ENCODE measurements at places on chromosomes 5 and 9.
A peak's percentile ranks its signal among the peaks of the same experiment; 100 is the strongest.

DNA sequence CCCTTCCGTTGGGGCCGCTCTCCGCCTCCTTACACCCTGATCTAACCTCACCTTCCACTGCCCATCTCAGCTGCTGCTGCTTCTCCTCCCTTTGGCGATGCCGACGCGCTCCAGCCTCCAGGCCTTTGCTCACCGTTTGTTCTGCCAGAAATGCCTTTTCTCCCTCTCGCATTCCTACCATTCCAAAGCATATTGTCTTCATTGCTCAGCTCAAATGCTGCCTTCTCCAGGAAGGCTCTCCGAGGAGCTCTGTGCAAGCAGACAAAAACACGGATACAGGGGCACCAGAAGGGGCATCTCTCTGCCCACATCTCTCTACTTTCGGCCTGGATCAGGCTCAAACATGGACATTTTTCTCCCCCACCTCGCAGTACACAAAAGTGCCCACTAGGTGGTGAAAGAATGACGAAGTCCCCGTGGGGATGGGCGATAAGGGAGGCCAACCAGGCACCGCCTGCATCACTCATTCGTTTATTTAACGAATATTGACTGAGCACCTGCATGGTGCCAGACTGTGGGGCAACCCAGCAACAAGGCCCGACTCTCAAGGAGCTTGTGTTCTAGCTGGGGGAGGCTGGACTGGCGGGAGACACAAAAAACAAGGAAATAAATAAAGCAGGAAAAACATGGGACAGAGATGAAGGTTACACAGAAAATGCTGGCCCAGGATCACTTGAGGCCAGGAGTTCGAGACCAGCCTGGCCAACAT, 7.3 kb upstream of the GRHPR start:
- peak; percentile 78 for DNase-seq

DNA sequence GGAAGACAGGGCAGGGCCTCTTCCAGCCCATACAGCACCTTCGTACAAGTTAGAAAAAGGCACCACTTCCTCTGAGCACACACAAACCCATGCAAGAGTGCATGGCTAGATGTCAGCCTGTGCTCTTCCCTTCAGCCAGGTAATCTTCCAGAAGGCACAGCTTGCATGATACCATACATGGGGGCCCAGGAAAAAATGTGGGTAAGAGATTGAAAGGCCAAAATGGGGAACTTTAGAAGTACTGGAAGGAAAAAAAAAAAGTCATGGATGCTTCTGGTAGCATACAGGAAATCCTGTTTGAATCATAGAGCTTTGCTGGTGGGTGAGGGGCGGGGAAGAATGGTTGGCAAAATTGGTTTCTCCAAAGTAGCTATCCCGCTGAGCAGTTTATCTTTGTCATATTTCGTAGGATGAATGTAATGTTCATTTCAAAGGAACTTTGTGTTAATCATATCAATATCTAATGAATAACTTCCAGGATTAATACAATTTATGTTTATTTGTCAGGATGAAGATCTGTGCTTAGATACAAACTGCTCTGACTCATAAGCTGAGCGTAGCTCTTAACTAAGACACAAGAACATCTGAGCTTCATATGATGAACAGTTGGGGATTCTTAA, 78.2 kb upstream of the MAP3K1 start:
- no peak for DNase-seq

GRCh38 chr9:114006155-114006550, 71.9 kb downstream of the AMBP start:
- DNase-seq, result no peak

DNA sequence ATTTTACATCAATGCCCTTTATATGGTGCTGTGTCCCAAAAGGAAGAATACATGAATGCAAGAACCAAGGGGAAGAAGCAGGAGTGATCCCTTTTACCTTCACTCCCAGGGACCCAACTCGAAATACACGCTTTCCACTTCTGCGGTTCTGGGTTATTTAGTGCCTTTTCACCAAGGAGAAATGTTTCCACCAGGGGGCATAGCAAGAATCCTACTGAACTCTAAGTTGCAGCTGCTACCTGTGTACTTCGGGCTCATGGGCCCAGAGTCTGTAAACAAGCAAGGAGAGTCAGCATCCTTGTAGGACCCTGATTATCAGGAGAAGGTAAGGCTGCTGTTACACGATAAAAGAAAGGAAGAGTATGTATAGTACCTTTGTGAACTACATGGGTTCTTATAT, 45.7 kb downstream of the DPYSL3 start:
- DNase-seq, result no peak

DNA sequence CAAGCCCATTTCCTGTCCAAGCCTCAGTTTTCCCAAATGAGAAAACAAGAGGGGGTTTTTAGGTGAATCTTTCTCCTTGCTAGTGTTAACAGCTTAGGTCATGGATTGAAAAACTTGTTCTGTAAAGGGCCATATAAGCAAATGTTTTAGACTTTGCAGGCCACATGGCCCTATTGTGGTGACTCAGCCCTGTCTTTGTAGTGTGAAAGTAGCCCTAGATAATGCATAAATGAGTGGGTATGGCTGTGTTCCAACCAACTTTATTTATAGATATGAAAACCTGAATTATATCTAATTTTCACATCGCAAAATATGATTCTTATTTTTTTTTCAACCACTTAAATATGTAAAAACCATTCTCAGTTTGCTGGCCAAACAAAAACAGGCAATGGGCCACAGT, 6.9 kb upstream of the BARX1 start:
- DNase-seq, result no peak

DNA sequence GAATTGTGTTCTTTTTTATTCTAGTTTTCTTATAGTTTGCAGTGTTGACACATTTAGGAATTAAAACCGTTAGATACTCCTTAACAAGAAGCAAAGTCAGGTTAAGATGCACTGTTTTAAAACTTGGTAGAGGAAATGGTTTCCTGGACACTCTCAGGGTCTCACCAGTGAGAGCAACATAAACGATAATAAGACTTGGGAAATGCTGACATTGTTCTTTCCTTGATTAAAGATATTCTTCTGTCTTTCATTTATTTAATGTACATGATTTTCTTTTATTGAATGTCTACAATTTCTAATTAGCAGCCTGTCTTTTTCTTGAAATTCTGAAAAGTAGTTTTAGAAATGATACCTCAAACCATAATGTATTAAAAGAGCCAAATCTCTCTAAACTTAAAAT, 707.9 kb upstream of the CHD1 start:
- DNase-seq, result no peak

DNA sequence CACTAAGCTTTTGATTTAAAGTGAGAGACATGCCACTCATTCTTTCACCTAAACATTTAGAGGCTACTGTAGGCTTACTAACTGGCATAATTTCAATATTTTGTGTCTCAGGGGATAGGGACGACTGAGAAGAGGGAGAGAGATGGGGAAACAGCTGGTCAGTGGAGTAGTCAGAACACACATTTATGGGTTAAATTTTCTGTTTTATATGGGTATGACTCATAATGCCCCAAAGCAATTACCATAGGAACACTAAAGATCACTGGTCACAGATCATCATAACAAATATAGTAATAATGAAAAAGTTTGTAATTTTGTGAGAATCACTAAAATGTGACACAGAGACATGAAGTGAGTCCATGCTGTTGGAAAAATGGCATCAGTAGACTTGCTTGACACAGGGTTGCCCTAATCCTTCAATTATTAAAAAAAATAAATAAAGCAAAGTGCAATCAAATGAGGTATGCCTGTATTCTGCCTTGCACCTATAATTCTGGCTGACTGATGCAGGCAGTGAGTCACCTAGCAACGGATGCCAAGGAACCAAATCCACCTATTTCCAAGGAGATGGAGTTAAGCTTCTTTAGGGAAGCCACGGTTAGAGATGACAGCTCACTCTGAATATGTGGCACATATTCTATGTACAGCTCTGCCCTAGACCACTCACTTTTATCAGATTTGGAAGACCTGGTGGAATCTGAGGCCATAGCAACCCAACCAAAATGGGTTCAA, 166.1 kb downstream of the MARCHF11 start:
- no peak for DNase-seq

- DNase-seq, result no peak
Observed at GRCh38 chr5:103693517-103693916, 130.9 kb upstream of the NUDT12 start.

DNA sequence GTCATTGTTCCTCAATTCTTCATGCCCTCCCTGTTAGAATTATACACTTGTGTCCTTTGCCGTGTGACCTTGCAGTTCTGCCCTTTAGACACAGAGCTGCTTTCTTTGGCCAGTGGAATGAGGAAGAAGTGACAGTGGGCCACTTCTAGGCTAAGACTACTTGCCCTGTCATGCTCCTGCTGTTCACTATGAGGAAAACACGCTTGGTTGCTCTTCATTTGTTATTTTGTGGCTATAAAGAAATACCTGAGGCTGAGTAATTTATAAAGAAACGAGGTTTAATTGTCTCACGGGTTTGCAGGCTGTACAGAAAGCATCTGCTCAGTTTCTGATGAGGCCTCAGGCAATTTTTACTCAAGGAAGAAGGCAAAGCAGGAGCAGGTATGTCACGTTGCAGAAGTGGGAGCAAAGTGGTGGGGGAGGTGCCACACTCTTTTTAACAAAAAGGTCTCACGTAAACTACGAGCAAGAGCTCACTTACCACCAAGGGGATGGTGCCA, 279.1 kb upstream of the DMAC1 start:
- no peak for DNase-seq

DNA sequence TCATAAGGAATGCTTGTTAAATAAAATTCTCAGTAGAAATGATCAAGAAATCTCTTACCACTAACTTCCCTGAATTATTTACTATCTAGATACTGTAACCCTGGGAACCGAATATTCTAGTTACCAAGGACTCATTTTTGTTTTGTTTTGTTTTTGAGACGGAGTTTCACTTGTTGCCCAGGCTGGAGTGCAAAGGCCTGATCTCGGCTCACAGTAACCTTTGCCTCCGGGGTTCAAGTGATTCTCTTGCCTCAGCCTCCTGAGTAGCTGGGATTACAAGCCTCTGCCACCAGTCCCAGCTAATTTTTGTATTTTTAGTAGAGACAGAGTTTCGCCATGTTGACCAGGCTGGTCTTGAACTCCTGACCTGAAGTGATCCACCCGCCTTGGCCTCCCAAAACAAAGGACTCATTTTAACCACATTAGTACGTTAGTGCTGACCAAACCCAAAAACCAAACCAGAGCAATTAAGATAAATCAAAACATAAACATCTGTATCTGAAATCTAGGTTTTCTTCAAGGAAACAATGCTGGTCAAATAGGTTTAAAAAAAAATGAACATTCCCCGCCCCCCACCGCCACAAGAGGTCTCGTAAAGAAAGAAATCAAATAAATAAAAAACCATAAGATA, 3.7 kb downstream of the TXN start:
- peak; percentile 34 for DNase-seq

GRCh38 chr5:59390074-59390659, 503.4 kb downstream of the PDE4D start:
- DNase-seq, result no peak

- DNase-seq, result no peak
Observed at GRCh38 chr9:133225171-133226011, 16.3 kb upstream of the OBP2B start.

GRCh38 chr5:40960037-40960436, 50.7 kb downstream of the C7 start:
- DNase-seq, result no peak

- peak; percentile 59 for DNase-seq
Observed at GRCh38 chr5:175464074-175464941, 14.1 kb upstream of the SFXN1 start.

- no peak for DNase-seq
Observed at GRCh38 chr5:133331941-133332340, 280.1 kb downstream of the HSPA4 start.

GRCh38 chr5:168301593-168302390, 10.3 kb downstream of the WWC1 start:
- peak; percentile 63 for DNase-seq

- no peak for DNase-seq
Observed at GRCh38 chr9:21933865-21934264, 60.3 kb downstream of the CDKN2A start.

DNA sequence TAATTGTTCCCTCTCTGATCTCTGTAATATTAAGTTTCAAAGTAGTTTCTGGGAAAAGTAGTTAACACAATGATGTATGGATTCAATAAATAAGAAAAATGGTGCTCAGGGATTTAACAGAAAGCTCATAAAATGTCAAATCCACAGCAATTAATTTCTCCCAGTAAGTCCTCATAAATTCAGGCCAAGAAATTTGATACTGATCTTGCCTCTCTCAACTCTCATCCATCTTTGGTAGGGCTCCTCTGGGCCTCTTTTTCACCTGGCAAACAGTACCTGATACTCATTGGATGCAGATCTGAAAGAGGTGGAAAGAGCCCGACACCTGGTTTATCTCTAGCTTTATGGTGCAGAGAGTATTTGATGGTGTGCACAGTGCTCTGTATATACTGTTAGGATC, 106.1 kb downstream of the STK32A start:
- DNase-seq, result no peak

DNA sequence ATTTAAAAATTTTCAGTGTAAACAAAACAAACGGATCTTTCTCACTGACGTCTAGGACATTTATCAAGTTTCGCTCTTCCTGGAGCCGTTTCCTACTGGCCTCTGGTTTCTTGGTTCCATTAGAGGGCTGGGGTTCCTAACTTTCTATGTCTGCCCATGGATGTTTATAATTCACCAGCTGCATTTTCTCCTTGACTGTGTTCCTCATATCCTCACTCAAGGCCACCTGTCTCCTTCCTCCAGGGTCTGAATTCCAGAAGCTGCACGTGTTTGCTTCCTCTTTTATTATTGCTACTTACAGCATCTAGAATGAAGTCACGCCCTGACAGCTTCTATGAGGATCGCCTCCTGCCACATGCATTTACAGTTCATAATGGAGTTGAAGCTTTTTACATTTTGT, 74.1 kb upstream of the BASP1 start:
- DNase-seq, result peak; percentile 19

DNA sequence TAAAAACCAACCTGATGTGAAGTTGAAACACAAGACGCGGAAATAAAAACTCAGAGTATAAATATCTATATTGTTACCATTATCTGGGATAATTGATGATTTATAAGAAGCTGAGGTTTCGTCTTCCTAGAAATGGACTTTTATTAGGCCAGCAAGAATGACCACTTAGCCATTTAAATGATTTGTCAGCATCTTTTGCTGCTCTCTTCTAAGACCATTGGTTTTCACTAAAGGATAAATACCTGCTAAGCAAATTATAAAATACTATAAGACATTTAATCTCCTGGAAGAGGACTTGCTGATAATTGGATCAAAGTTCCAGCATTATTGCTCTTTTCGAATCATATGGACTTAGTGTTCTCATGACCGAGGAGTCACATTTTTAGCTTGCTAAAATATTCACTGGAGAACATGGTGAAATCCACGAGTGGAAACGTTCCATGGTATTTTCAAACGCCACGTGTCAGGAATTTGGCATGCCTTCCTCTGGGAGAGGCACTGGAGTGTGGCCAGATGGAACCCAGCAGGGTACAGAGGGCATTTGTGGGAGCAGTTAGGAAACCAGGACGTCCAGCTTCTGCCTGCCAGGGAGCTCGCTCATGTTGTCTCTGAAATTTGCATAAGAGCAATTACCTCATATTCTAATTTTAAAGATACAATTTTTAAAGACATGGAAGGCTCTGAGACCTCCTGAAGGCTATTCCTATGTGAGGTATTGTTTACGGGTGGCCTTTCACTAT, 43.1 kb downstream of the TNFAIP8 start:
- peak; percentile 73 for DNase-seq
